ENCODE measurements at places on chromosomes 12 and 14.

- DNase-seq = peak; percentile 98
Measured at GRCh38 chr12:54383041-54383609, 1.4 kb downstream of the ZNF385A start.

DNA sequence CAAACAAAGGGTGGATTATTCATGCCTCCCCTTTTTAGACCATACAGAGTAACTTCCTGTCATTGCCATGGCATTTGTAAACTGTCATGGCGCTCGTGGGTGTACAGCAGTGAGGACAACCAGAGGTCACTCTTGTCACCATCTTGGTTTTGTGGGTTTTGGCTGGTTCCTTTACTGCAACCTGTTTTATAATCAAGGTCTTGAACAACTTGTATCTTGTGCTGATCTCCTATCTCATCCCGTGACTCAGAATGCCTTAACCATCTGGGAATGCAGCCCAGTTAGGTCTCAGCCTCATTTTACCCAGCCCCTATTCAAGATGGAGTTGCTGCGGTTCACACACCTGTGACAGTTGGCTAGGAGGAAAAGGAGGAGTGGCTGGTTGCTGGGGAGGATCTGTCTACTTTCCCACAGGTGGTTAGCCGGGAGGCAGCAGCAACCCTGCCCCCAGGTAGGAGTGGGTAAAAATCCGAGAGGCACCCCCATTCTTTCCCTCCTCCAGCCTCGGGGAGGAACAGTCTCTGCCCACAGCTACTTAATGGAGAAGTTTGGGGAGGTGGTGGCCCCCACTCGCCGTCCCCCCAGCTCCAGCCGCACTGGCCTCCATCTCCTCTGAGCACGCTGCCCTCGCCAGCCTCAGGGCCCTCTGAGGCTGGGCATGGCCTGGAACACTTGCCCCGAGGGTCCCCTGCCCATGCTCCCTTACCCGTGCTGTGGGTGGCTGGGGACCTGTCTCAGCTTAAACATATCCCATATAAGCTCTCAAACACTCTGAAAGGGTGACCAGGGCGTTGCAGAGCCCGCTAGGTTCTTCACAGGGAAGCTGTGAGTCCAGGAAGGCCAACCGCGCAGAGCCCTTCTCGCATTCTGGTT, 41.7 kb downstream of the SMIM41 start:
- no peak for DNase-seq

GRCh38 chr14:72479461-72479931, 414.4 kb downstream of the DPF3 start:
- DNase-seq = no peak

DNA sequence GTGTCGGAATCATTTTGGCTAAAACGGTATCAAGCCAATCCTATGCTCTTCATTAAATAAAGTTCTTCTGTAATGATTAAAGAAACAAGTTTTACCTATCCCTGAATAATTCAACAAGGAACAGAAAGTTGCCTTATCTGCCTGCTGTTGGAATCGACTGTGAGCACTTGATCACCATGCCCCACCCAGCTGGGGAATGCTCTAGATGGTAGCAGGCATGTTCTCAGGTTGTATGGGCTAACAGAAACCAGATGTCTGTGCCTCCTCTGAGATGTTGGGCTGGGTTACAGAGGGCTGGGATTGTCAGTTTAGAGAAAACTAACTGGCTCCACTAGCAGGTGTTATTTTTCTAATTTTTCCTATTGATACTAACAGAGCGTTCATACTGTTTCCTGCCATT, 28.9 kb downstream of the RTRAF start:
- no peak for DNase-seq

DNA sequence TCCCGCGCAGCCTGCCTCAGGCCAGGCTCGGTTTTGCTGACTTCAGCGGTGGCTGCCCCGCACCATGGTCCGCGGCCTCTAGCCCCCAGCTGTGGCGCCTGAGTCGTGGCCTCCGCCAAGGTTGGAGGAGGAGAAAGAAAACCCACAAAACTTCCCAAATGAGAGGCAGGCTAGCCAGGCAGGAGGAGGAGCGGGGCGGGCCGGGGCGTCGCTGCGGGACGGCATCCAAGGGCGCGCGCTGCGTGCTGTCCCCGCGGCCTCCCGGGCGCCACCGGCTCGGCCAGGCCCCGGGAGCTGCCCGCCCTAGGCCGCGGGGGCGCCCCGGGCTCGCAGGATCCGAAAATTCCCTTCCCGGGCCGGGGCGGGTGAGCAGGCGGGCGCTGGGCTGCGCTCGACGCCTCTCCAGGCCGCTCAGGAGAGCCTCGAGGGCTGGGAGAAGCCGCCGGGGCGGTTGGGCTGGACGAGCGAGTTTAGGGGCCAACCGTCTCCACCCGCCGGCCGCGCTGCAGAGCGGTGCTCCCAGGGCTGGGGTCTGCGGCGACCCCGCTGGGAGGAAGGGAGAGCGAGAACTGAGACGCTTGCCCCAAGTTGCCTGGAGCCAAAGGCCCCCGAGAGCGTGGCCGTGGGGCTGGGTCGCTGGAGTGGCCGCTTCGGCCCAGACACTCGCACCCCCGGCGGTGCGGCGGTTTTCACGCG, at the start of gene EFS:
Gene EFS, minus strand, starts transcription at position 137 of the 696 bp plus-strand sequence. CDS start 147 bp downstream, outside the sequence.
- DNase-seq = no peak

- DNase-seq = no peak
Measured at GRCh38 chr12:71223139-71223538, 65.3 kb upstream of the TSPAN8 start.

DNA sequence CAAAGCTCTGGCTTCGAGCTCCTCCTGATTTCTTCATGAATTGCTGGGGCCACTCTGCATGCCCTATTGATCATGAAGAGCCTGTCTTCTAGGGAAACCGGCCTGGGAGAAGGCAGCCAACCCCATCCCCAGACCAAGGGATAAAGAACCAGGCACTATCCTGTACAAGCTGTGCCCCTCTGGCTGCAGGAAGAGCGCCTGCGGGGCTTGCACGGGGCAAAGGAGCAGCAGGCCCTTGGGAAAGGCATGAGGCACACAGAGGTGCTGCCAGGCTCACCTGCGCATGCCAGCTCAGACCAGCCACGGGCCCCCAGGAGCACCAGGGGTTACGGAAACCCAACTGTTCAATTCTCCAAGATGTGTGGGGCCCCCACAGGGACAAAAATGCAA, 2.1 kb downstream of the ITPK1 start:
- no peak for DNase-seq

- DNase-seq = no peak
Measured at GRCh38 chr14:52686176-52686575, 9.2 kb downstream of the ERO1A start.

- no peak for DNase-seq
Measured at GRCh38 chr14:96195441-96196081, 9.1 kb upstream of the BDKRB2 start.

- no peak for DNase-seq
Measured at GRCh38 chr12:52148464-52149181, 43.2 kb downstream of the KRT80 start.

DNA sequence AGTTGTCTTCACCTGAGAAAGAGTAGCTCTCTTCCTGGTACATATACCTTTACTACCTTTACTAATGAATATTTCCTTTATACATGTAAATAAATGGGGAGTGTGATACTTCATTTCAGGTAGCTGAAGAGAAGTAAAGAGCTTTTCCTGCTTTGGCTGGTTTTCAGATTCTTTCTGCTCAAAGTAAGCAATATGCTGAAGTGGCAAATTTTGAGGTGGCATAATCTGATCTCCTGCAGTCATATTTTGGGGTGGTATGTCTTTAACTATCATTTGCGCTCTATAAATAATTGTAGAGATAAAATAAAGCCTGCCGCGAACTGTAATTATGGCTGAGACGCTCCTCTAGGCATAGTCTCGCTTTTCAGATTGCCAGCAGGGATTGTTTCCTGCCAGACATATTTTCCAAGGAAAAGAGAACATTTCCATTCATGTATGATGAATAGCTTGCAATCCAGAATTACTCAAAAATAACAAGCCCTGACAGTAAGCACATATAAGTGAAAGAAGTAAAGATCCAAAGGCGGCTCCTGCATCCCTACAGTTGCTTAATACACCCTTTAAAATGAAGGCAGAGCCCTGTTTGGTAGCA, 200.7 kb downstream of the C12orf50 start:
- no peak for DNase-seq

- no peak for DNase-seq
Measured at GRCh38 chr12:79250186-79250585, 385.6 kb downstream of the SYT1 start.

DNA sequence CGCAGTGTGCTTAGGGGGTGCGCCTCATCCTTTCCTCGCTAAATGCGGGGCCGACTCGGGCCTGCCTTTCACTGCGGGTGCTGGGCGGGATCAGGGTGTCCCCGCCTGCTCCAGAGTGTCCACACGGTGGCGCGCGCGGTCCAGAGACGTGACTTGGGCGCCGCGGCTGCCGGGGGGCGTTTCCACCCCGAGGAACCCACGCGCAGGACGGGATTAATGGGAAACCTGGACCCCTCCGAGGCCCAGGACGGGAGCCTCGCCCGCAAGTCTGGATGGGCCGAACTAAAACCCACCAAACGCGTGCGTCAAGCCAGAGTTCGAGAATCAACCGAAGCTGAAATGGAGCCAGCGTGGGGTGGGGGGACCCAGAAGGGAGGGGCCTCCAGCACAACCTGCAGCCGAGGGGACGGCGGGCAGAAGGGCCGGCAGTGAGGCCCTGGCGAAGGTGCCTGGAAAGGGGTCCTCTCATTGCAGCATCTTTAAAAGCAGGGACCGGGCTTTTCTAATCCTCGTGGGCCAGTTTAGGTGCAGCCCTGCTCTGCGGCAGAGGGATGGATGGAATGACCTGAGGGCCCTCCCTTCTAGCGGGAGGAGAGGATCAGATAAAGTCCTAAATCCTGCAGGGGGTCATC, 93.3 kb downstream of the NINJ2 start:
- DNase-seq = peak; percentile 77

DNA sequence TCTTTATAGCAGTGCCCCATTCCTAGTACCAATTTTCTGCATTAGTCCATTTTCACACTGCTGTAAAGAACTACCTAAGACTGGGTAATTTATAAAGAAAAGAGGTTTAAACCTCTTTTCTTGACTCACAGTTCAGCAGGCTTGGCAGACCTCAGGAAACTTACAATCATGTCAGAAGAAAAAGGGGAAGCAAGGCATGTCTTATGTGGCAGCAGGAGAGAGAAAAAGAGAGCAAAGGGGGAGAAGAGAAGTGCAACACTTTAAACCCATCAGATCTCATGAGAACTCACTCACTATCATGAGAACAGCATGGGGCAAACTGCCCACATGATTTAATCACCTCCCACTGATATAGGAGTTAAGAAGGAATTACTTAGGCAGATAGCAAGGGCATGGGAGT, 101.6 kb upstream of the PLEKHG7 start:
- DNase-seq = no peak

DNA sequence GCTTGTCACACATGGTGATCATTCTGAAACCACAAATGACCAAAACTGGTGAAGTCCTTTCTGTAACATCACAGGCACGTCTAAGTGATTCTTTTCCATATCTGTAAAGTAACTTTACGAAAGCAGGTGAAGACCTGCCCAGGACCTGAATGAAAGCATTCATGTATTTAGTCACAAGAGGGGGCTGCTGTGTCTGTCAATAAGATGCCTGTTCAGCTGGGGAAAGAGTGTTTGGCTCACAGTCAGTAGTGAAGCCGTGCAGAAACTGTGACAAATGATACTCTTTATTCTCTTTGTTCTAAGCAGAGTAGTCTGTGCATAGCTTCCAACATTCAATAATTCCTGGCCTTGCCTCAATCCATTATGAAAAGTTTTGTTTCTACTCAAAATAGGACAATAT, 373.5 kb upstream of the OR4E1 start:
- peak; percentile 33 for DNase-seq

DNA sequence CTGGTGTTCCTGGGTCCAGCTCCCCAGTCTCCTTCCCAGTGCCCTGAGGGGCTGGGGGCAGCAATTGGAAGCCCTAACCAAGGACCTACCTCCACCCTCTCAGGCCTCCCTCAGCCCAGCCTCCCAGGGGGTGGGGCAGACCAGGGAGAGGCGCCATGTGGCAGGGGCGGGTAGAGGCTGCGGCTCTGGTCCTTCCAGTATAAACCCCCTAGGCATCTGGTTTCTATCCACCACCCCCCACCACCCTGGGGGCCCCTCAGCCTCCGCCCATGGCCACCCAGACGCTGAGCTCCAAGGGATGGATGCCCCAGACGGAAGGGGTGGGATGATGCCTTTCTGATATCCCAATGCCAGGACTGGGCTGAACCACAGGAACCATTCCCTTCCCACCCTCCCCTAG, 2.8 kb upstream of the SP7 start:
- no peak for DNase-seq

DNA sequence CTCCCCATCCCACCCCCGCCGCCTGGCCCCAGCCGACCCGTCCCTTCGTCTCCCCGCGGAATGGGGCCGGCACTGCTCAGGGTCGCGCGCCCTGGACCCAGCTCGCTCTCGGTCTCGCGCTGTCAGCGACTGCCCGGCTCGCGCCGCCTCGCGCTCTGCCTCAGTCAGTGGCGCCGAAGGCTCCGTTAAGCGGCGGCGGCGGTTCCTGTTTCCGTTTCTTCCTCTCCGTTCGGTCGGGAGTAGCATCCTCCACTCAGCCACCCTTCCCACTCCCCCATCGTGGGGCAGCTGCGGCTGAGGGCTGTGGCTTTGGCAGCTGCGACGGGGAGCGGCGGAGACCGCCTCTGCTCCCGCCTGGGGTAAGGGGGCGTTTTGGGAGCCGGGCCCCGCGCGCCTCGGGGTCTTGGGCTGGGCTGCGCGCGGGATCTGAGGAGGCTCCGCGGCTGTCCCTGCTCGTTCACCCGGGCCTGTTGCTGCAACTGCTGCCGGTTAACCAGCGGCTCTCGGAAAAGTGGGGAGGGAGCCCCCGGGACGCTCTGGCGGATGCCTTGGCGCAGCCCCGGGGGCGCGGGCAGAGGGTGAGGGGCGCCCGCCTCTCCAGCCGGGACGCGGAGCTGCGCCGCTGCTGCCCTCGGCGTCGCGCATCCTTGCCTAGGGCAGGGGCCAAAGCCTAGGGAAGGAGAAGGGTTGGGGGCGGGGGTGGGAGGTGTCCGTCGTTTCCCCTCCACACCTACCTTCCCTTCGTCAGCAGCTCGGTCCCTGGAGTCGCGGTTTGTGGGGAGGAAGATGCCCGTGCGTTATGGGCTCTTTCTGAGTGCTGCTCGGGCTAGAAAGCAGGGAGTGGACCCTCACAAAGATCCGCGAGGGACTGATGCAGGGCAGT, 567 bp downstream of the FUT8 start:
- DNase-seq = peak; percentile 83

DNA sequence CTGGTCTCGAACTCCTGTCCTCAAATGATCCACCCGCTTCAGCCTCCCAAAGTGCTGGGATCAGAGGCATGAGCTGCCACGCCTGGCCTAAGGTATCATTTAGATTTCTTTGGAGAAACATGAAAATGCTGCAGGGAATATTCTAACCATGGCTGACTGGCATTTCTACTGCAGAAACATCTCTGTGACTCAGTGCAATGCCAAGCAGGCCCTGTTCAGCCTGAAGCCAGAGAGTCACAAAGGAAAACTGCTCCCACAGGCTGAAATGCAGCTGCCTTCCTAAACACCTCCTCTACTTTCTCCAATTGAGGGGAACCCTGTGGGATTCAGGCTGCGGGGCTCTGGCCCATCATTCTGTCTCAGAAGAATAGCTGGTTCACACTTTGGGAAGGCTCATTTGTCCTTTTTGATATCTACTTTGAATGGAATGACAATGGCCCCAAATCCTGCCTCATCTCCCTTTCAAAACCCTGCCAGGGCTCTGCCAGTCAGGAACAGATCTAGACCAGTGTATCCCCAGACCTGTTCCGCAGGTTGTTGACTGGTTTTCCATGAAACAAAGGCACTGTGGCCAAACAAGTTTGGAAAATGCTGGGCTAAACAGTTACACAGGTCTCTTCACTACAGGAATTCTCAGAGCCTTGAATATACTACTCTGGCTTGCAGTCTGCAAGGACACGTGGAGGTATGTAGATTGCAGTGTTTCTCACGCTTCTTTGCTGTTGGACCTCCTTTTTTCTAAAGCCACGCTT, 7.8 kb downstream of the C12orf43 start:
- no peak for DNase-seq

GRCh38 chr14:42626986-42627385, 1020.3 kb downstream of the LRFN5 start:
- no peak for DNase-seq
